MV-4-11 (cell line): ENCODE measurements at places on chromosomes 1 and 21.

GRCh38 chr1:4010814-4011605, 110.9 kb upstream of the C1orf174 start:
- no peak for DNase-seq

DNA sequence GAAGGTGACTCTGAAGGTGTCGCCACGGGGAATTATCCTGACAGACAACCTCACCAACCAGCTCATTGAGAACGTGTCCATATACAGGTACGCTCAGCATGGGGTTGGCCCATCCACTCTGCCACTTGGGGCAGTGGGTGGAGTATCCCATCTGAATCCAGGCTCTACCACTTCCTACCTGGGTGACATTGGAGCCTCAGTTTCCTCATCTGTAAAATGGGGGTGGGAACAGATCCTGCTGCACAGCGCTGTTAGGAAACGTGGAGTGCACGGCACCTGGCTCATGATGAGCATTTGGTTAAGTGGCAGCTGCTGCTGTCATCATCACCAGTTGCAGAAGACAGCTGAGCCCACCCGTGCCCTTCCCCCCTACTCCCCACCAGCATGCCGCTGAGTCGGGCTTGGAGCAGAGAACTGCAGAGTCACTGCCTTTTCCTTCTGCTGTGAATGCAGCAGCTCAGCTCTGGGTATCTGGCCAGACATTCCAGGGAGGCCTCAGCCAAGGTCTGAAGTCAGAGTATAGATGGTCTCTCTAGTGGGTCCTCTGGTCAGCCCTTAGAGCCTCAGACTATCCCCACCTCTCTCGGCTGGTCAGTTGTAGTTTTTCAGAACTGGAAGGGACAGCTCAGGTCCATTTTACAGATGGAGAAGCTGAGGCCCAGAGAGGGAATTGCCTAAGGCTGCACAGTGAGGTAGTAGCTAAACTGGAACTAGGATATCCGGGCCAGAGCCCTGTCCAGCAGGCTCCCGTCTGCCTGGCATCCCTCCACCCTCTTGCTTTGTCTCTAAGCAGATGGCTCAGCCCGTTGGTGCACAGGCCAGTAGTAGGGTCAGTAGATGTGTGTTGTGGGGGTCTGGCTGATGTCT, 11.7 kb downstream of the LDLRAP1 start:
- no peak for DNase-seq

- peak; percentile 54 for DNase-seq
These were observed 24.7 kb downstream of the NPHS2 start for GRCh38 chr1:179550746-179551682.

GRCh38 chr21:14084701-14085100, 126.1 kb downstream of the LIPI start:
- DNase-seq, result no peak

DNA sequence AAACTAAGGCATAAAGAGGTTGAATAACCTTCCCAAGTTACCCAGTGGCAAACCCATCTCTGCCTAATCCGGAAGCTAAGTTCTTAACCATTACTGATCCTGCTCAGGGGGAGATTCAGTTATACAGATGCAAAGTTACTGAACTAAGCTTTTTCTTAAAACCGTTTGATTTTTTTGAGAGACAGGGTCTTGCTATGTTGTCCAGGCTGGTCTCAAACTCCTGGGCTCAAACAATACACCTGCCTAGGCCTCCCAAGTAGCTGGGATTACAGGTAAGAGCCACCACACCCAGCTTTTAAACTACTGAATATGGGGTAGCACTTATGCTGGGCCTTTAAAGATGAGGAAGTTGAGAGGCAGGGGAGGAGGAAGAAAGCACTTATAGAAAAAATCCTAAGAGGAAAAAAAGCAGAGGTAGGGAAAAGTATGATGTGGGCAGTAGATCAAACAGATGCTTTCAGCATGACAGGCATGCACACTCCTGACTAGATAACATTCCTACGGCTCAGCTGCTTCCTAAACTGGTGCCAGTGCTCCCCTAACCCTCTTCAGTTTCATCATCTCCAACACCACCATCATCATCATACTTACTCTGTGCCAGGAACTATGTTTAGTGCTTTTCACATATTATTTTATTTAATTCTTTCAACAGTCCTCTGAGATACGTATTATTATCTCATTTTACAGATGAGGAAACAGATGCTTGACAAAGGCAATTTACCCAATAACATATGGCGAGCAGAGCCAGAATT, 5.8 kb downstream of the PAFAH2 start:
- no peak for DNase-seq

GRCh38 chr1:159188375-159188788, 16.3 kb upstream of the ACKR1 start:
- no peak for DNase-seq

GRCh38 chr21:29360799-29361765, 62.4 kb downstream of the BACH1 start:
- no peak for DNase-seq

- DNase-seq, result no peak
These were observed 10.9 kb upstream of the DMRTB1 start for GRCh38 chr1:53448241-53448841.

DNA sequence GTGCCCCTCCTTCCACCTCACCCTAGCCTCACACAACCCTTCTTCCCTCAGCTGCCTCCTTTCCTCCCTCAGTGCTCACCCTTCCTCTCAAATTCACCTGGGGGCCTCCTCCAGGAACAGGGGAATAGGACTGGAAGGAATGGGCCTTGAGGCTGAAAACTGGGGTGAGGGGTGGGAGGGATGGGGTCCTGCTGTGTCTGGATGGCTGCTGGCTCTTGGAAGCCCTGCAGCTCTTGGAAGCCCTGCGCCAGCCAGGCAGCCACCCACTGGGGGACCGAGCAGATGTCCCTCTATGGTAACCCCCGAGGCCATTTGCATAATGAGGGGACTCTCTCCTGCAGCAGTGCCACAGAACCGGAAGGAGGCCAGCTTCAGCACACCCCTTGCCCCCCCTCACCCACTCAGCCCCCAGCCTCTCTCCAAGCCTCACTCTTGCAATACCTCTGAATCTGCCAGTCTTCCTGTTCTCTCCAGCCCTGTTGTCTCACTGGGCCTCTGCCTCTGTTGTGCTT, 85.2 kb downstream of the KIRREL1 start:
- DNase-seq, result no peak

DNA sequence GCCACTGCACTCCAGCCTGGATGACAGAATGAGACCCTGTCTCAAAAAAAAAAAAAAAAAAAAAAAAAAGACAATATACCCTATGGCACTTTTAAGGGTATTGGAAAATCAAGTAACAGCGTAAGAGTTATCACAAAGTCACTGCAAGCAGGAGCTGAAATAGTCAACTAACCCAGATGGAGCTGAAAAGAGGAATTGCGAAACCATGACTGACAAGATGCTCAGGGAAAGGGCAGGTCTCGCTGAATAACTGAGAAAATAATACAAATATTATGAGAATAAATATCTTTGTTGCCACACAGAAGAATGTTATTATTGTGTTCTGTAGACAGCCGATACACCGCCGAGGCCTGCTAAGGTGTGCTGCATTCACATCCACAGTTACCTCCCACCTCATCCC, 17.8 kb downstream of the HLCS start:
- peak; percentile 19 for DNase-seq

- peak; percentile 72 for DNase-seq
These were observed 5.8 kb upstream of the SDHB start for GRCh38 chr1:17059391-17060305.

- no peak for DNase-seq
These were observed 120.3 kb upstream of the TMEM51 start for GRCh38 chr1:15033264-15033663.

DNA sequence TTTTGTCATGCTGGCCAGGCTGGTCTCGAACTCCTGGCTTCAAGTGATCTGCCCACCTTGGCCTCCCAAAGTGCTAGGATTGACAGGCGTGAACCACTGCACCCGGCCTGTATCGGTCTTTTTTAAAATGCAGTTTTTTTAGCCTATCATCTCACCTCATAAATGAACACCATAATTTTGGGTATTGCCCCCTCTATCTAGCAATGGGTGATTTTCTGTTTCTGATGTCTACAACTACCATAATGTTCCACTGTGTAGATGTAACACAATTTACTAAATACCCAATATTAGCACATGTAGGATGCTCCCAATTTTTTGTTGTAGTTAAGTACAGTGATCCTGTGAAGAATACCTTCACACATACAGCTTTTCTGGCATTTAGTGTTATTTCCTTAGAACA, 2.0 kb upstream of the CAMTA1 start:
- DNase-seq, result peak; percentile 13

DNA sequence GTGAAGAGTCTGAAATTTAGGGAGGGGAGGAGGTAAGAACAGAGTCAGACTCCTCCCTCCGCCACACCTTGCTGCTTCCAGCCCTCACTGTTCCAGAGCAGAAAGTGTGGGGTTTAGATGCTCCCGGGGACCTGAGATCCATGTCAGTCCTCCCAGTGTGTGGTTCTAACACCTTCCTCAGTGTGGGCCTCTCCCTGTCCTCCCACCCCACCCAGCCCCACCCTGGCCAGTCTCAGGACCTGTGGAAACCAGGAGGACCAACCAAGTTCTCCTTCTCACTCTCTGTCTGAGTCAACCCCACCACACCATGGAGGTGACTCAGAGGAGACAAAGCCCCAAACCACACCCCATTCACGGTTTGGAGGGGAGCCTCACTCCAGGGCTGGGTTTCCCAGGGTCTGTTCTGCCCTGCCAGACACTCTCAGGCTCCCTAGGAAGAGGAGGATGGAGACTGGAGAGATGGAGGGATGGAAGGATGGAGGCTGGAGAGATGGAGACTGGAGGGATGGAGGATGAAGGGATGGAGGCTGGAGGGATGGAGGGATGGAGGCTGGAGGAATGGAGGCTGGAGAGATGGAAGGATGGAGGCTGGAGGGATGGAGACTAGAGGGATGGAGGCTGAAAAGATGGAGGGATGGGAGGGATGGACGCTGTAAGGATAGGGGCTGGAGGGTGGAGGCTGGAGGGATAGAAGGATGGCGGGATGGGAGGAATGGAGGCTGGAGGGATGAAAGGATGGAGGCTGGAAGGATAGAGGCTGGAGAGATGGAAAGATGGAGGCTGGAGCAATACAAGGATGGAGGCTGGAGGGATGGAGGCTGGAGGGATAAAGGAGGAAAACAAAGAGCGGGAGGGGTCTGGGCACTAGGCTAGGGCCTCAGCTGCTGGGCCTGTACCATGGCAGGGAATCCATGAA, 100.9 kb upstream of the RUNX3 start:
- peak; percentile 93 for DNase-seq

DNA sequence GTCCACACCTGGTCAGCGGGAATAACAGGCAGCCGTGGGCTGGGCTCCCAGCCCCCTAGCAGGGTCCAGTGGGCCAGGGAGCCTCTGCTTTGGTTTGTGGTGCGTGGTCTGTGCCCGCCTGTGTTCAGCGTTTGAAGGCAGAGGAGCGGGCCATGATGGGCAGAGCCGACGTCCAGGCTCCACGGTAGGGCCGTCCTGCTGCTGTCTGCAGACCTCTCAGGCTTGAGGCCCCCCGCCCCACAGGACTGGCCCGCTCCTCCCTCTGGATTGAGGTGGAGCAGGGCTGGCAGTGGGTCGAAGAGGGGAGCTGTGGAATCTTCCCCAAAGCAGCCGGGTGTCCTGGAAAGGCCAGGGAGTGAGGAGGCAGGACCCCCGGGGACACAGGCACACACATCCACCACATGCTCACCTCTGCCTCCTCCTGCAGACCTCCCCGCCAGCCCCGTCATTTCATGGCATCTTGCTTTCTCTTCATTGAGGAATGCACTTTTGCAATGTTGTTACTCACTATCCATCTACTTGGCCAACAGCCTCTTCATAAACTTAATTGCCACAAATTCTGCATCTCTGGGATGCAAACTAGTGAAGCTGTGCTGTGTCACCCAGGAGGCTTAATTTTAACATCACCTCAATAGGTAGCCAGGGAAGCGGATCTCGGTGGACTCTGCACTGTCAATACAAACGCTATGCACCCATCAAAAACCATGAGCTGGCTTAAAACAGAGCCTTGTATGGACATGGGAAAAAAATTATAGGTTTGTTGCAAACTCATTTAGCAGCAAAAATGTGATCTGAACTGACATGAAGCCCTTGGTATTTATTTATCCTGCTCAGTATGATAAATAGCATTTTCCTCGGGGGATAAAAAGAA, 85.9 kb downstream of the PDE9A start:
- DNase-seq, result no peak

DNA sequence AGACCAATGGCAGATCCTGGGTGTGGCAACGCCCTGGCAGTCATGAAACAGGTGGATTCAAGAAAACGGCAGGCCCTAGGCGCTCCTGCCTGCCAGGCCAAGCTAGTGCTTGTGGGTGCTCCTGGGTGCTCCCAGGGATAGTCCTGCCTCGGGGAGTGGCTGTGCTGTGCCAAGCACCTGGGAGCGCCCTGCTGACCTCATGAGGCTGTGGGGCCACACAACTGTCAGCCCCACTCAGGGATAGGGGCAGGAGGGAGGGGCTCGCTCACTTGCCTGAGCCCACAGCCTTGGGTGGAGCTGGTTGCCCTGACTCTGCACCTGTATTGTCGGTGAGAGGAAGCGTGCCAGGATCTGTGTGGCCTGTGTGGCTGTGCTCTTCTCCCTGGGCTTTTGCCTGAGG, 9.4 kb downstream of the SNAP47 start:
- DNase-seq, result no peak

DNA sequence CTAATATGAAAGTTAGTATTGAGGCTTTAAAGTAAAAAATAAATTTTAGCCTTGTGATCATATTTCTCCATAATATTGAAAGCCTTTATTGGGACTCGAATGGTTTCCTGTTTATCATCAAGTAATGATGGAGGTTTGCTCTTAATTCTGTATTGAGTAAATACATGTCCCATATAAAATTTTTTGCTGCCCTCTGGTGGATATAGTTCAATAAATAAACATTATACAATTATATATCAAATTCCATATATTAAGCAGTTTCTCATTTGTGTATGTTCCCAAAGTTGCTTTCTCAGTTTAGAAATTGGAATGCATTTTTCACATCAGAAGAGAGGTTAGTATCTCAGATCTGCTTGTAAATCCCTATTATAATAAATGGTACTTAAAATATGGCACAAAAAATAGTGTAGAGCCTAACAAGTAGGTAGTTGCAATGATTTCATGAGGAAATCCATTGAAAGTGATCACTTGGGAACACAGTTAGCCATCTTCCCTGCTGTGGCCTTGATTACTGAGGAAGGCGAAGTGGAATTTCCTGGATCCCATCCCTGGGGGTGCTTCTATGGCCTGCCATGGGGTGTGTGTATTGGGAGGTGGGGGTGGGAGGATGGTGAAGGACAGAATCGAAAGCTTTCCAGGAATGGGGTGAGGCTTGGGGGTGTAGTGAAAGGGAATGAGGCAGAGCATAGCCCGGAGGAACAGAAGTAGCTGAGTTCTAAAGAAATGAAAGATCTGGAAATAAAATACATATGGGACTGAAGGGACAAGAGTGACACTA, 84.1 kb upstream of the C21orf91 start:
- DNase-seq, result peak; percentile 3

- DNase-seq, result no peak
These were observed 62.3 kb downstream of the DHRS3 start for GRCh38 chr1:12555411-12556367.
